CD4-positive, CD25-positive, alpha-beta regulatory T cell (primary cell): ENCODE measurements at places on chromosomes 4 and X. TPM values are rescaled to one million over a fixed set of nuclear protein-coding genes. Genes with fewer than 3 reads are reported as not detected.

GRCh38 chrX:49282647-49283011, 13.0 kb downstream of the PPP1R3F start:
- DNase-seq = no peak
- no peaks in the 10 kb centered on the region for H3K36me3 ChIP-seq
- H3K4me1 ChIP-seq = peaks cover 50% of the 10 kb centered on the region
- peak overlapping the region; percentile 49 for H3K27ac ChIP-seq

- no peak overlapping the region for H3K27ac ChIP-seq
- no peaks in the 10 kb centered on the region for H3K4me1 ChIP-seq
- no peaks in the 10 kb centered on the region for H3K36me3 ChIP-seq
Observed at GRCh38 chrX:30741545-30741944, 88.3 kb downstream of the GK start.

GRCh38 chr4:106615961-106616360, 247.4 kb upstream of the GIMD1 start:
- DNase-seq = no peak
- H3K4me1 ChIP-seq = no peaks in the 10 kb centered on the region
- H3K36me3 ChIP-seq = no peaks in the 10 kb centered on the region
- no peak overlapping the region for H3K27ac ChIP-seq

DNA sequence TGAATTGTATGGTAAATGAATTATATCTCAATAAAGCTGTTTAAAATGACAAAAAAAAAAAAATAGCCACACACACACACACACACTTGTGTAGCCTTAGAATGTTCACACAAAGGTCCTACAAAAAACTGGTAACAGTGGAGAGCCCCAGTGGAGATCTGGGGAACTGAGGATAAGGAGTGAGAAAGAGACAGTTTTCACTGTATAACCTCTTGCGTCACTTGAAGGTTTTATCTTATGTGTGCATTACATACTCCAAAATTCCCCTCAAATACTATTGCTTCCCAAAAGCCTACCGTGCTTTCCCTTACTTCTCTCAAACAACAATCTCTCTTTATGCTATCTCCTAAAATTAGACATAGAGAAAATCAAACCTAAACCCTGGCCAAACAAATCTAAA, 67.8 kb downstream of the SMC1A start:
- H3K27ac ChIP-seq = no peak overlapping the region
- no peak overlapping the region for H3K4me3 ChIP-seq
- no peaks in the 10 kb centered on the region for H3K4me1 ChIP-seq

DNA sequence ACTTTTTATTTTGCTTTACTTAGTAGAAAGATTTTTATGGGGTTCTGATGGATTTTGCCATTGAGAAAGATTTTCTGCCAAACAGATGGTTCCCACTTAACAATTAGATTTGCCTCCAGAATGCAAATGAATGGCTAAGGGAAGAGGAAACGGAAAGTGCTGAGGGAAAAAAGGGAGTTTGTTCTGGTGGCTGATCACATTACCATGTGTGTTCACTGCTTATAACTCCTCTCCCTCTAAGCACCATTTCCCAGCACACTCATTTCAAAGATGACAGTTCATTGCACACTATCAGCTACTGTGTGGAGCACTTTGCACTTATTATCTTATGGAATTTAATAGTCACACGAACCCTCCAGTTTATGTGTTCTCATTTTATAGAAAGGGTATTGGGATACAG, 68.0 kb upstream of the GRID2 start:
- no peak overlapping the region for H3K27ac ChIP-seq
- H3K4me1 ChIP-seq = no peaks in the 10 kb centered on the region
- DNase-seq = no peak
- no peak overlapping the region for H3K4me3 ChIP-seq
- no peaks in the 10 kb centered on the region for H3K27me3 ChIP-seq
- H3K36me3 ChIP-seq = no peaks in the 10 kb centered on the region

DNA sequence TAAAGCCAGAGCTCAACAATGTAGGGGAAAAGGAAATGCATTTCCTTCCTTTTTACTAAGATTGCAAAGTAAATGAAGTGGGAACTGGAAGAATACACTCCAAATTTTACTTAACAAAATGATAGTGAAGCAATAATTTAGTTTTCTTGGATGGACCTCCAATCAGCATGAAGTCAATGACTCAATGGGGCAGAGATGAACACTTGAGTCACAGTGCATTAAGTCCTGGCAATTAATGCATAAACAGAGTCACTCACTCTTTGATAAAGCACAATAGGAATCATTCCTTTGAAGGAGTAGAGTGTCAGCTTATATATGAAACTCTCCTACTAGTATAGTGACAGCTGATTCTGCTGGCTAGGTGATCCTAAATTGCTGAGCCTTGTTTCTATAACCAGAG, 66.7 kb upstream of the FRAS1 start:
- peaks cover 22% of the 10 kb centered on the region for H3K27me3 ChIP-seq
- H3K27ac ChIP-seq = no peak overlapping the region
- DNase-seq = no peak
- no peaks in the 10 kb centered on the region for H3K4me1 ChIP-seq

DNA sequence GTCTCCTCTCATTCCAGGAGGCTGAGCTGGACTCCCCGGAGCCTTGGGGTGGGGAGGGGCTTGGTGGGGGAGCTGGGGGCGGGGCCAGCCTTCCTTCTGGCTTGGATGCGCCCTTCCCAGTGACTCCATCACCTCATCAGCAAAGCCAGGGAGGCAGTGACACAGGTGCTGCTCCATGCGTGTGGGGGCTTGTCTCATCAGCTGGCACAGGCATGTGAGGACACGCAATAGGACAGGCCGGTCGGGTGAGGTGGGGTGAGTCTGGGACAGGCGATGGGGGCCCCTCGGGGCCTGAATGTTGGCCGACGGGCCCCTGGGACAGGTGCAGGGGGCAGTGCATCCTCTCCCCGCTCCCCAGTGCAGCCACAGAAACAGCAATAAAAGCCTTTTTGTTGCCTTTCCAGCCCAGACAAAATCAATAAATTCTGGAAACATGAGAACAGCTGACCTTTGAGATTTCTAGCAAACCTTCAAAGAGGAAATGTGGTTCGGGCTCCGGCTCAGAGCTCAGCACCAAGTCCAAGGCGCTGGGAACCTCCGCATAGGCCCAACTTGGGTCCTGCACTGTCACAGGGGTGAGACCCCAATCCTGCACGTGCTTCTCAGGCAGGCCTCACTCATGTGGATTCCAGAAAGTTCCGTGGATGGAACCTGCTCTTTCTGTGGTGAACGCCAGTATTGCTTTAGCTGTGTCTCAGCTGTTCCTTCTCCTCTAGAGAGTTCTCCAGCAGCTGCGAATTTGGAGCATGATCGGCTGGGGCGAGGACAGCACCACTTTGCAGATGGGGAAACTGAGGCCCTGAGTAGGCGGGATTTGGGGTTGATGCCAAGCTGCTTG, 18.5 kb downstream of the ADRA2C start:
- no peak for DNase-seq
- H3K27me3 ChIP-seq = no peaks in the 10 kb centered on the region
- no peaks in the 10 kb centered on the region for H3K4me1 ChIP-seq
- no peak overlapping the region for H3K4me3 ChIP-seq
- no peaks in the 10 kb centered on the region for H3K36me3 ChIP-seq
- H3K27ac ChIP-seq = no peak overlapping the region

DNA sequence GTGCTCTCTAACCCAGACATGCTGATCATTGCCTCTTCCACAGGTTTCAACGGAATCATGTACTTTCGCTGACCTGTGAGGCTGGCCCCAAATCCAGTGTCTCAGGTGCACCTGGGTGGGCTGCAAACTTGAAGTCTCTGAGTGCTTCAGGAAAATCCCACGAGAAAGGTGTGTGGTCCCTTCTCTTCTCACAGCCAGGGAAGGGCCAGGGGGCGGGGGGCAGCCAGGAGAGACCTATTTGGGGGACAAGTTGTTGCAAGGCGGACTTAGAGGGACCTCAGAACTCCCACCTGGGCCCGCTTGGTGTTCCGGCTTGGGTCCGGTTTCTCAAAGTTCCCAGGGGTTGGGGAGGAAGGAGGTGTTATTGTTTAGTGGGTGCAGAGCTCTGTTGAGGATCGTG, 80.0 kb downstream of the HMX1 start:
- no peaks in the 10 kb centered on the region for H3K27me3 ChIP-seq
- no peak overlapping the region for H3K4me3 ChIP-seq
- no peaks in the 10 kb centered on the region for H3K36me3 ChIP-seq
- no peak overlapping the region for H3K27ac ChIP-seq
- no peaks in the 10 kb centered on the region for H3K4me1 ChIP-seq

DNA sequence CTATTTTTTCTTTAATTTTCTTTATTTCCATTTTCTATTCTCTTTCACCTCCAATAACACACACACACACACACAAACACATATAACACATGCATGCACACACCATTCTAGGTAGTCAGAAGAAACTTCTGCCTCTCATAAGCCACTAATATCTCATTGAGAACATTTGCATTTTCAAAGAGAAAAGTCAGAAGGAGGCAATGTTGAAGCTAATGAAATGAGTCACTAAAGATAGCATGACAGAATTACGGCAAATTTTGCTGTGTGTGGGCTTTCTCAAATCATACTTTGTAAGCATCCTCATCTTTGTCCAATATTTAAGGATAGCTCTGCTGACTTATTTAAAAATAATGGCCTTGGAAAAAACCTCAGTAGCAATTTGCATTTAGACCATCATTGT, 291.3 kb downstream of the GUCY2F start:
- no peak for DNase-seq
- H3K27ac ChIP-seq = no peak overlapping the region
- H3K36me3 ChIP-seq = no peaks in the 10 kb centered on the region
- no peaks in the 10 kb centered on the region for H3K27me3 ChIP-seq
- H3K4me1 ChIP-seq = no peaks in the 10 kb centered on the region

DNA sequence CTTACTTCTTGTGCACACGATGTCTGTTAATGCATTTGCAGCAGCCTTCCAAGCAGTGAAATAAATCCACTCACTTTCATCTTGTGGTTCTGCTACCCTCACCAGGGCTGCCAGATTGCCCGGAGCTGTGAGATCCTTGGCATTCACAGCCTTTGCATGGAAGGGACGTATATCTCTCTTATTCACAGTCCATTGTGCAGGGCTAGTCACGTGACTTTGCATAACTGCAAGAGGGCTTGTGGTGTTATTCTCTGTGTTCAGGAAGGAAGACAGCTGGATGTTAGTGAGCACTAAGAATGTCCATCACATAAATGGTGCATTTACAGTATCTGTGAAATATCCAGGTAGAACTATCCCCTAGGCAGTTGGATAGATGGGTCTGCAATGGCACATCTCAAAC, 96.5 kb upstream of the BEND4 start:
- no peaks in the 10 kb centered on the region for H3K36me3 ChIP-seq
- H3K27ac ChIP-seq = no peak overlapping the region
- no peak for DNase-seq
- no peak overlapping the region for H3K4me3 ChIP-seq
- no peaks in the 10 kb centered on the region for H3K27me3 ChIP-seq
- H3K4me1 ChIP-seq = no peaks in the 10 kb centered on the region

DNA sequence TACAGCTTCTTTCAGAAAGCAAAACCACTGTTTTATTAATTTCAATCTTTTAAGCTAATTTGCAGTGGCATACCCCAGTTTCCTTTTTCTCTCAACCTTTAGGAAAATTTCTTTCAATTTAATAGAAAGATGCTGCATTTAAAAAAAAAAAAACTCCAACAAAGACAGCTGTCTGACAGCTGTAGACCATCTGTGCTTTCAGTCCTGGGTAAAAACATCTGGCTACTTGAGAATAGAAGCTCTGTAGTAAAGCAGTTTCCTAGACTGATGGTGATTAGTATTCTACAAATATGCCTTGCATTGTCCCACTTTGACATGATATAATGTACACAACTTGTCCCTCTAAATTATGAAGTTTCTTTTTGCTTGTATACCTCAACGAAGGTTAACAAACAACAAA, 197.8 kb downstream of the EDA start:
- H3K36me3 ChIP-seq = no peaks in the 10 kb centered on the region
- H3K27me3 ChIP-seq = no peaks in the 10 kb centered on the region
- H3K4me3 ChIP-seq = no peak overlapping the region
- no peak for DNase-seq

GRCh38 chr4:26822546-26822945, 38.1 kb upstream of the STIM2 start:
- H3K36me3 ChIP-seq = no peaks in the 10 kb centered on the region
- no peak overlapping the region for H3K27ac ChIP-seq
- H3K4me3 ChIP-seq = peak overlapping the region; percentile 40
- peaks cover 14% of the 10 kb centered on the region for H3K4me1 ChIP-seq

PNMA3 gene
- 9.9 TPM for total RNA-seq

GRCh38 chrX:20857746-20858145, 516.5 kb upstream of the CNKSR2 start:
- no peak overlapping the region for H3K4me3 ChIP-seq
- no peak overlapping the region for H3K27ac ChIP-seq
- no peaks in the 10 kb centered on the region for H3K4me1 ChIP-seq
- H3K27me3 ChIP-seq = no peaks in the 10 kb centered on the region

GPRASP2 gene
- total RNA-seq = 1.2 TPM

DNA sequence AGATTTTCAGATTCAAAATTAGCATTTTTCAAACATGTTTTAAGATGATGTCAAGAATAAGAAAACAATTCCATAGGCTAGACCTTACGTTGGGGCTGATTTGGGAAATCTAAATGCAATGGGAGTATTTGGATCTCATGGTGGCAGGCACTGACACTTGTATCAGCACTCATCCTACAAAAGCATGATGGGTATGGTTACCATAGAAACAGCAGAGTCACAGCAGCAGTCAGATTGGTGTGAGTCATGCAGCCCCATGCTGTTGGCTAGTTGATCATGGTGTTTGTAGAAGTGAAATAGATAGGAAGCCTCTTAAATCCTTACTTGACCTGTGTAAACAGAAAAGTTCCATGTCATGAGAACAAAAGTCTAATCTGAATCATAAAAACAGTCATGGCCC, 1637.3 kb upstream of the PABPC4L start:
- no peak overlapping the region for H3K27ac ChIP-seq
- H3K27me3 ChIP-seq = no peaks in the 10 kb centered on the region
- no peak overlapping the region for H3K4me3 ChIP-seq
- no peaks in the 10 kb centered on the region for H3K36me3 ChIP-seq
- no peak for DNase-seq

DNA sequence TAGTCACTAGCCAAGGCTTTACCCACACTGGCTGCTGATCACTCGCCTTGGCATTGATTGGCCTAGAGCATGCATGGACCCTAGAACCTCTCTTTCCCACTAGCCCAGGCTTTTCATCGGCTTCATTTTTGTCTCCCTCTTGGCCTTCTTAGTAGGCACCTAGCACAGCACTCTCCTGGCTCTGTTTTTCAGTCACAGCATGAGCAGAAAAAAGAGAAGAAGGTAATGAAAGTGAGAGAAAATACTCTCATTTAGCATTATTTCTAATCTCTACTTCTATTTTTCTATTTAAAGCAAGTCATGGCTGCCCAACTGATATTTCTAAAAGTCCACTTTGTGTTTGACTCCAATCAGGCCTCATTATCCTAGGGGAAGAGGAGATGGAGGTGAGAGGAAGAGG, 267.2 kb downstream of the FBXO8 start:
- H3K27me3 ChIP-seq = no peaks in the 10 kb centered on the region
- DNase-seq = no peak
- no peak overlapping the region for H3K27ac ChIP-seq
- no peaks in the 10 kb centered on the region for H3K4me1 ChIP-seq
- no peaks in the 10 kb centered on the region for H3K36me3 ChIP-seq

- no peaks in the 10 kb centered on the region for H3K27me3 ChIP-seq
- no peak for DNase-seq
- no peak overlapping the region for H3K4me3 ChIP-seq
- no peaks in the 10 kb centered on the region for H3K4me1 ChIP-seq
- no peak overlapping the region for H3K27ac ChIP-seq
- H3K36me3 ChIP-seq = no peaks in the 10 kb centered on the region
Observed at GRCh38 chr4:47017494-47017893, 13.9 kb upstream of the GABRB1 start.

RNF128 gene
- not detected for total RNA-seq

GRCh38 chr4:80017125-80017854, 55.7 kb downstream of the ANTXR2 start:
- H3K27me3 ChIP-seq = no peaks in the 10 kb centered on the region
- peaks cover 62% of the 10 kb centered on the region for H3K36me3 ChIP-seq
- DNase-seq = no peak
- peak overlapping the region; percentile 15 for H3K27ac ChIP-seq
- peaks cover 10% of the 10 kb centered on the region for H3K4me1 ChIP-seq
